ENCODE measurements at places on chromosomes 6 and 20.

- peak; percentile 61 for DNase-seq
These were observed 87.5 kb upstream of the ARID1B start for GRCh38 chr6:156689656-156690055.

DNA sequence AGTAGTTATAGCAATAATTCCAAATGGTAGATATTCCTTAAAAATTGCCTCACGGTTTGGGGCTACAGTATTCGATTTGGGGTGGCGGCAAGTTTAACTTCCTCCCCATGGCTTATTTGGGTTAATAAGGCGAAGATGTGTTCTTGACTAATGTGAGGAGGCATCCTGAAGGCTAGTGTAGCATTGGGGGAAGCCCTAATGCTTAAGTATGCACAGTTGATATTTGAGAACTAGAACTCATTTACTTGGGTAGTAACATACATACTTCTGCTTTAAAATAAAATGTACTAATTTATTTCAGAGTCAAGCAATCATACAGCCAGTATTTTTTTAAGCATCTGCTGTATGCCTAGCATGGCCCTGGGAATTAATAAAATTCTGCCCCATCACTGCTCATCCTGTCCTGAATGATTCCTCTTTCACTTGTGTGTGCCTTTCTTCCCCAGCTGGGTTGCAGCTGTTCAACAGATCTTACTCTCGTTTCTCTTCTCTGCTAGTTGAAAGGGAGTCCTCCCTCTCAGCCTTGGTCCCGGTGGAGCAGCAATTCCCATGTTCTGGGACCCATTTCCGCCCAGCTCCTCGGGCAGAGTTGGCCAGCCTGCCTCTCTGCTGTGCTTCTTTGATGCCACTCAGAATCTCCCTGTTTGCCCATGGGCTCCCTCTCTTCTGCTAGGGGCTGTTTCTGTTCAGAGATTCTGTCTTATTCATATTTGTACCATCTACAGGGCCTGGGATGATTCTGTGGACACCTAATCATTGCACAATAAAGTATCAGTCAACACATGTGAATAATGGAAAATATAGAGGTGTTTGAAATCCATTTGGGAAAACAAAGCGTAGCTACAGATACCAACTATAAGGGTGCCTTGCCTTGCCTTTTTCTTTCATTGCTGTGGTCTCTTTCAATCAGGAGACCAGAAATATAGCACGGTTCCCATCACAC is 104.8 kb downstream of the ARID1B start:
- DNase-seq = no peak

- no peak for DNase-seq
These were observed 159.8 kb downstream of the PREX1 start for GRCh38 chr20:48667889-48668413.

GRCh38 chr20:44600758-44601201 is 18.4 kb downstream of the PKIG start:
- no peak for DNase-seq

DNA sequence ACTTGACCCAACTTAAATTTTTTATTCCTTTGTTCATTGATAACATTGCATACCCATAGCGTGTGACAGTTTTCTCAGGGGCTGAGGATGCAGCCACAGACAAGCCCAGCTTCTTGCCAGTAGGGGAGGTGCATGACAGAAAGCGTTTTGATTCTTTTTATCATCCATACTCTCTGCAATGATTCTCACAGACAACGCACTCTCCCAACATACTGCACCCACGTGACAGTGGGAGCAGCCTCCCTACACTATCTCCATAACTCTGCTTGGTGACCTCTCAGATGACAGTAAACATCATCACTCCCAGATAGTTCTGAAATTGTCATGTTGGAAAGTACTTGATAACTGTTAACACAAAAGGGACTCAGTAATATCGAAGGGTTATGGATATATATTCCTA is 481.2 kb upstream of the AGPAT4 start:
- no peak for DNase-seq

DNA sequence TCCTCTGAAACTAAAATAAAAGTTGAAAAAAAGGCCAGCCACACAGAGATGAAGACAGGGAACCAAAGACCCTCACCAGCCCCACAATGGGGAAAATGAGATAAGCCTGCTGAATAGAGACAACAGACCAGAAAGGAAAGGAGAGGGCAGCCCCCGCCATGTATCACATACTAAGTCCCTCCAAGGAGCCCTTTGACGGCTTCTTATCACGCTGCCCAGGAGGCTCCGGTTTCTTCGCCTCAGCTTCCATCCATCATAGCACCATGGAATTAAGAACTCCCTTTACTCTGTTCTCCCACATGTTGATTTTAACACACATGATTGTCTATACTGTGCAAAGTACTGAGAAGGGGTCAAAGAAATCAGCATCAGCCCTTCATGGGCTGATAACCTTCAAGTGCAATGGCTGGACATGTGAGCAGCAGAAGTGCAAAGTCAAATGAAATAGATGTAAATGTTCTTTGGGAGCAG is 54.9 kb downstream of the MAP3K5 start:
- no peak for DNase-seq

GRCh38 chr6:16286151-16286522 is 47.8 kb downstream of the GMPR start:
- no peak for DNase-seq

GRCh38 chr6:167093922-167094432 is 28.9 kb upstream of the CCR6 start:
- DNase-seq = peak; percentile 82

- no peak for DNase-seq
These were observed 1118.5 kb upstream of the EYS start for GRCh38 chr6:66825539-66825938.

DNA sequence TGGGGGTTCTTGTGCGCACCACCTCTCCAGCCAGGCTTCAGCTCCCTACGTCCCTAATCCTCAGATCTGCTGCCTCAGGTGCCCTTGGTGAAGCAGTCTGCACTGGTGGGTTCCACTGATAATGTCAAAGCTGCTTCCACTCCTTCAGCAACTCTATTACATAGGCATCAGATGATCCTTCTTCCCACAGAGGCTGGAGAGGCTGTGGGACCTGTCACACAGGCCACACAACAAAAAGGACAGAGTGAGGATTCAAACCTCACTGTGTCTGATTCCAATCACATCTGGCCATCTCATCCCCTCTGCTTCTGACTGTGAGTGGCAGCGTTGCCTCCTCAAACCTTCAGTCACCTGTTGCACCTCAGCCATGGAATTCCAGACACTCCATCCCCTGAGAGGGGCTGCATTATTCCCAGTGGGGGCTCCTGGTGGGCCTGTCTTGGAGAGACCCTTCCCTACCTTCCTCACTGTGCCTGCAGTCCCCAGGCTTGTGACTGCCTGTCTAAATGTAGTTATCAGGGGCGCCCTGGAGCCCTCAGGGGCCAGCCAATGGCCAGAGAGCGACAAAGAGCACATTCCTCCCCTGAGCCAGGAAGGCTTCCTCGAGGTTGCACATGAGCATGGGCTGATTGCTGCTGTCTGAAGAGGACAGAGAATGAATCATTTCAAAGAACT is 211.4 kb upstream of the ECI2 start:
- no peak for DNase-seq

- DNase-seq = no peak
These were observed 117.0 kb upstream of the EDN1 start for GRCh38 chr6:12173181-12173580.

DNA sequence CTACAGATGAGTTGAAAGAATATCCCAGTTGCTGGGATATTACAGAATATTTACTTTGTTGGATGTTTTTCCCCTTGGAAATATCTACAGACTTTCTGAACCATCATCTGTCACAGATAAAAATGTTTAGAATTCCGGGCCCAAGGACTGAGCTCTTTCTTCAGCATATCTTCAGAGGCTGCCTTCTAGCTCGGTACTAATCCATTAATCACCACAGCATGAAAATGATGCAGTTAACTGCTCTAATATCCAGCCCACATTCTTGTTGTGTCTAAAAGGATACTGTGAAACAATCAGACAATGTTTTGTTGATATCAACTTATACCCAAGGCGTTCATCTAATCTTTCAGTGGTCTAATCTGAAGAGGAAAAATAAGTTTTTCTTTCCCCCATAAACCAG is 247.4 kb downstream of the TBC1D32 start:
- no peak for DNase-seq

DNA sequence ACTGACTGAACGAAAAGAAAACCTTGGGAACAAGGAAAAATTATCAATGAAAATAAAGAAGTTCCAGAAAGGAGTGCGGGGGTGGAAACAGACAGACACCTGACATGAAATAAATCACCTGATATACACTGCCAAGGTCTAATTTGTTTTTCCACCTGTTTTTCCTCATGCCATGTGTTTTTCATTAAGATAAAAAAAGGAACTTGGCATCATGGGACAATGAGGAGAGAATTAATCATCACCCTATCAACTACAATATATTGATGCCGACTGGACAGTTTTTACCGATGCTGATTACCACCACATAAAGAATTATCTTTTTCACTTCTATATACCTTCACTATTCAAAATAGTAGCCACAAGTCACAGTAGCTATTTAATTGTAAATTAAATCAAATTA is 233.2 kb downstream of the ARHGAP18 start:
- DNase-seq = no peak

DNA sequence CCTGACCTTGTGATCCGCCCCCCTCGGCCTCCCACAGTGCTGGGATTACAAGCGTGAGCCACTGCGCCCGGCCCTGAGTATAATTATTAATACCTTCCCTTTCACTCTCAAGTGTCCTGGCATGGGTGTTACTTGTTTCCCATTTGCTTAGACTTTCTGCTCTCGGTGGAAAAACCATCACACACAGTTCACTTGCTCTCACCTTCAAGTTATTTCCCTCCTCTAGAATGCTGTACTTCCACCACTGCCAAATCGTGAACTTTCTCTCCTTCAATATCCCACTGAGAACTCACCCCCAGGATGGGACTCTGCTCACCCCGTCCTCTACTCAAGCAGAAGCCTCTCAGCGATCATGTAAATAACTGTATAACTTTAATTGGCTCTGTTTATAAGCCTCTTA is 4.6 kb upstream of the HIVEP1 start:
- DNase-seq = no peak

All from inflammatory macrophage treated with lipopolysaccharide for 1 hour (primary cell).